NCI-H226 (cell line): ENCODE measurements at places on chromosomes 11 and 22.

DNA sequence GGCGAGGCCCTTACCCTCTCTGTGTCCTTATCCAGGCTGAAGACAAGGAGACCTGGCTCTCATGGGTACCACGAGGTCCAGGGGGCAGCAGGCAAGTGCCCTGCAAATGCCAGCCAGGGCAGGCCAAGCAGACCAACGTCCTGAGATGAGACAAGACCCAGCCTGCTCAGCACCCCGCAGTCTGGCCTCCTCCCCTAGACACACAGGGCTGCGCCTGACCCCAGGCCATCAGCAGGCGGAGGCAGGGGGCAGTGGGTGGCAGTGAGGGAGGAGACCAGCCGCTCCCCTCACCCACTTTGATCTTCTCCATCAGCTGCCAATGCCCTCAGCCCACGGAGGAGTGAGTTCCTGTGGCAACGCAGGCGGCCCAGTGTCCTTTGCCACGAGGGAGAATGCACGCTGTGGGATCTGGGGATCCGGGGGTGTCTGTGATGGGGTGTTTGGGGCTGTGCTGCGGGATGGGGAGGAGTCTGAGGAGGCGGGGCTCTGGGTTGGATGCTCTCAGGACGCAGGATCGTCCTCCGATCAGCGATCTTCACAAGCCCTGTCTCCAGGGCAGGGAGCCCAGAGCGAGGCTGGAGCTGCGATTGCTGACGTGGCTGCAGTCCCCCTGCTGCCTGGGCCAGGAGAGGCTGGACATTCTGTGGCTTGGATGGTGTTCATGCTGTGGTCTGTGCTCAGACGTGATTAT, 30.5 kb upstream of the PPARA start:
- no peak for DNase-seq

GRCh38 chr11:116697639-116698038, 75.1 kb downstream of the BUD13 start:
- DNase-seq: no peak

- DNase-seq: no peak
Observed at GRCh38 chr11:44905131-44905866, 45.4 kb downstream of the TP53I11 start.

DNA sequence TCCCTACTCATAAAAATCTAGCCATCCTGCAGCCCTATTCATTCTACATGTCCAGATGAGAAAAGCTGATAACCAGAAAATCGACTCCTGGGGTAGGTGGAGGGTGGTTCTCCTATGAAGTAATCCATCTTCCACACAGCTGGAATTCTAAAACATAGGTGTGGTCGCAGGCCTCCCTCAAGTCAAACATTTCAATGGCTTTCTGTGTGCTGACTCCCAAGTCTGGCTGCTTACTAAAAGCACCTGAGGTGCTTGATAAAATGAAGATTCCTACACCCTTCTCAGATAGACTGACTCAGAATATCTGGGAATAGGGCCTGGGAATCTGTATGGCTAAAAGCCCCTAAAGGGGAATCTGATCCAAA, 26.1 kb downstream of the IRAG1 start:
- DNase-seq: peak; percentile 53

- DNase-seq: no peak
Observed at GRCh38 chr11:14374922-14375830, 16.2 kb upstream of the RRAS2 start.

GRCh38 chr11:26947904-26948639, 45.8 kb upstream of the FIBIN start:
- peak; percentile 15 for DNase-seq

- DNase-seq: no peak
Observed at GRCh38 chr11:124172101-124172500, 11.0 kb upstream of the OR10D3 start.

DNA sequence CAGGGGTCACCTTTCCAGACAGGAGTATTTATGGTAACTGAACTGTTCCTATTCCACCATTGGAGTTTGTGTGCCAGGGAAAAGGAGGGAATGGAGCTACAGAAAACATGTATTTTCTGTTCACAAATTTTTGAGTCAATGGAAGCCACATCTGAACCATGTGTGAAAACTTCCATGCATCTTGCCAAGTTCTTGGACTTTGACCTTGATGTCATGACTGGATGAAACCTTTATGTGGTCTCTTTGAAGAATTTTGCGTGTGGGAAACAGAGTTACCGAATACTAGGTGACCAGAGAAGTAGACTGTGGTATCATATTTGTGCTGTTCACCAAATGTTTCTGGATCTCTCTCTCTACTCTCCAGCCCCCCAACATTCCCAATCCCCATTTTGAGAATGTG, 104.8 kb downstream of the CD44 start:
- DNase-seq: no peak

GRCh38 chr11:8959546-8960166, 4.6 kb downstream of the TMEM9B start:
- peak; percentile 60 for DNase-seq

DNA sequence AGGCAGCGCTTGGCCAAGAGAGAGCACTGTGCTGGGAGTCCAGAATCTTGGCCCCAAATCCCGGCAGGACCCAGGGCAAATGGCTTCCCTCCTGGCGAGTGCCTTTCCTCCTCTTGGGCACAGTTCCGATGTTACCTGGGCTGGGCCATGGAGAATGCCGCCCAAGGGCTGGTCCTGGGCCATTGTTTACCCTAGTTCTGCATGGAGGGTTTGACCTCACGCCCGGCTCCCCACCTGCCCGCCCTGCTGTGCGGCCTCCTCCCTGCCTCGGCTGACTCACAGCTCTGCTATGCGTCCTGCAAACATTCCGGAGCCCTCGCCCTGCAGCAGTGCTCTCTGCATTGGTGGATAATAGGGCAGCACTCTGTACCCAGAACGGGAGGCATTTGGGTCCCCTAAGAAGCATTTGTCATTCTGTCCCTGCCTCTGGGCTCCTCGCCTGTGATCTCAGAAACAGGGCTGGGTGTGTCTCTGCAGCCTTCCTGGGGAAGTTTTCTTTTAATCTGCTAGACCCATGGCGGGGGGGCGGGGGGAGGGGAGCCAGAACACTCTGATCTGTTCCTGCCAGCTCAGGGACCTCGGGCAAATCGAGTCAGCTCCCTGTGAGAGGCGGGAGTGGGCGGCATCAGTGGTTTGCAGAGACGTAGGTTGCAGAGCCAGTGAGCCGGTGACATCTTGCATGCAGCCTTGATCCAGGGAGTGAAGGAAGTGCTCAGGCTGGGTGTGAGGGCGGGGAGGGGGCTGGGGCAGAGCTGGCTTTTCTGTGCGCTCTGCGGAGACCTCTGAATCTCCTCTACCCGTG, 32.9 kb upstream of the SMIM38 start:
- peak; percentile 96 for DNase-seq

DNA sequence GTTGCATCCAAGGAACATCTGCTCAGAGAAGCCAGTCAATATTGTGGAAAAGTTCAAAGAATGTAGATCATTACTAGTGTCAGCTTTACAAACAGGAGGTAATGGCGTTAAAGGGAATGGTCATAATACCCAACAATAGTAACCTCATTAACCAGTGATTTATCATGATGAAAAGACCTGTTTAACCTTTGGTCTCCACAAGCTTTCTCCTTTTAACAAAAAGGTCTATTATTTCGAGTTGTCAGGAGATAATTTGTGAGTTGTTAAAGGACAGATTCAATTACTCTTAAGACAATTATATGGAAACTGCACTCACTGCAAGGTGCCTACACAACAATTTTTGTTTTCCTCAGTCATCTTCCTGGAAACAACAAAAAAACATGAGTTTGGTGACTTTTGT, 73.8 kb upstream of the HTATIP2 start:
- no peak for DNase-seq

GRCh38 chr11:125376117-125376516, 119.9 kb downstream of the FEZ1 start:
- no peak for DNase-seq

- no peak for DNase-seq
Observed at GRCh38 chr11:95145430-95146060, 55.9 kb downstream of the ENDOD1 start.

DNA sequence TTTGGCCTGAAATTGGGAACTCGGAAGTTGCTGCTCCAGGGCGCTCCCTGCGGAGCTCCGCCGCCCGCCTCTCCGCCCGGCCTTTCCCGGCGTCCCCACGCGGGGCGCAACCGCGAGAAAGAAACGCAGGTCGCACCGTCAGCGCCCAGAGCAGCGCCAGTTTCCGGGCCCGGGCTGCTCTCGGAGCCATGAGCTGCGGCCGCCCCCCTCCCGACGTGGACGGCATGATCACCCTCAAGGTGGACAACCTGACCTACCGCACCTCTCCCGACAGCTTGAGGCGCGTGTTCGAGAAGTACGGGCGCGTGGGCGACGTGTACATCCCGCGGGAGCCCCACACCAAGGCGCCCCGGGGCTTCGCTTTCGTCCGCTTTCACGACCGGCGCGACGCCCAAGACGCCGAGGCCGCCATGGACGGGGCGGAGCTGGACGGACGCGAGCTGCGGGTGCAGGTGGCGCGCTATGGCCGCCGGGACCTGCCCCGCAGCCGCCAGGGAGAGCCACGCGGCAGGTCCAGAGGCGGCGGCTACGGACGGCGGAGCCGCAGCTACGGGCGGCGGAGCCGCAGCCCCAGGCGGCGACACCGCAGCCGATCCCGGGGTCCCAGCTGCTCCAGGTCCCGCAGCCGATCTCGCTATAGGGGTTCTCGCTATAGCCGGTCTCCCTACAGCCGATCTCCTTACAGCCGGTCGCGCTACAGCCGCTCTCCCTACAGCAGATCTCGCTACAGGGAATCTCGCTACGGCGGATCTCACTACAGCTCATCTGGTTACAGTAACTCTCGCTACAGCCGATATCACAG, 521 bp downstream of the SRSF8 start:
- DNase-seq: peak; percentile 65

- DNase-seq: no peak
Observed at GRCh38 chr11:61487342-61488025, 21.1 kb upstream of the LRRC10B start.

DNA sequence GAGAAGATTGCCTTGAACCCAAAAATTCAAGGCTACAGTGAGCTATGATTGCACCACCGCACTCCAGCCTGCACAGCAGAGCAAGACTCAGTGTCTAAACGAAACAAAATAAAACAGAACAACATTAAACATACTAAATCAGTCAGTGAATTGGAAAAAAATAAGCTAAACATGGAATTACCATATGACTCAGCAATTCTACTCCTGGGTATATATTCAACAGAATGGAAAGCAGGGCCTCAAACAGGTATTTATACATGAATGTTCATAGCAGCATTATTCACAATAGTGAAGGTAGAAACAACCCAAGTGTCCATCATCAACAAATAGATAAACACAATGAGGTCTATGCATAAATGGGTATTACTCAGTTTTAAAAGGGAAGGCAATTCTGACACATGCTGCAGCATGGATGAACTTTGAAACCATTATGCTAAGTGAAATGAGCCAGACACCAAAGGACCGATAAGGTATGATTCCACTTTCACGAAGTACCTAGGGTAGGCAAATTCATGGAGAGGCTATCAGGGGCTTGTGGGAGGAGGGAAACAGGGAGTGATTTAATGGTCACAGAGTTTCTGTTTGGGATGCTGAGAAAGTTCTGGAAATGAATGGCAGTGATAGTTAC, 15.5 kb downstream of the NTM start:
- DNase-seq: no peak

DNA sequence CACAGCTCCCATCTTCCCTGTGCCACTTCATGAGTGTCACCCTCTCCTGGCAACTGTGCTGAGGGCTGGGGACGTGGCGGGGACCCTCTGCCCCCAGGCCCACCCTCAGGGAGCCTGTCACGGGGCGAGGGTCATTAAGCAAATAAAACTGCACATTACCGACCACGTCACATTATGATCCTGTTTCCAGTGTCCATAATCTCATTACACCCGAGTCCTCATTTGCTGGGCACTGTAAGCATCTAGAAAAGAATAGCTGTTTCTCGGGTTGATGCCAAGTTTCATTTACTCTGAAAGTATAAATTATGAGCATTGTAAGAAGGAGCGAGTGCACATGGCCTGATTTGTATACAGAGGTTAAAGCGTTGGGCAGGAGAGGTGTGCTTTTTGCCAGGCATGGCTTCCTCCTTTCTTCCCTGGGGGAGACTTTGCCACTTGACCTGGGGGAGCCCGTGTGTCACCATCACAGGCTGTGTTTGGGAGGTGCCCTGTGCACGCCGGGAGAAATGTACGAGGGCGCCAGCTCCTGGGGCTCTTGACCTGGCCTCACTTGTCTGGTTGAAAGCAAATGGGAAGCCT, 50.5 kb downstream of the LRP5 start:
- DNase-seq: no peak

DNA sequence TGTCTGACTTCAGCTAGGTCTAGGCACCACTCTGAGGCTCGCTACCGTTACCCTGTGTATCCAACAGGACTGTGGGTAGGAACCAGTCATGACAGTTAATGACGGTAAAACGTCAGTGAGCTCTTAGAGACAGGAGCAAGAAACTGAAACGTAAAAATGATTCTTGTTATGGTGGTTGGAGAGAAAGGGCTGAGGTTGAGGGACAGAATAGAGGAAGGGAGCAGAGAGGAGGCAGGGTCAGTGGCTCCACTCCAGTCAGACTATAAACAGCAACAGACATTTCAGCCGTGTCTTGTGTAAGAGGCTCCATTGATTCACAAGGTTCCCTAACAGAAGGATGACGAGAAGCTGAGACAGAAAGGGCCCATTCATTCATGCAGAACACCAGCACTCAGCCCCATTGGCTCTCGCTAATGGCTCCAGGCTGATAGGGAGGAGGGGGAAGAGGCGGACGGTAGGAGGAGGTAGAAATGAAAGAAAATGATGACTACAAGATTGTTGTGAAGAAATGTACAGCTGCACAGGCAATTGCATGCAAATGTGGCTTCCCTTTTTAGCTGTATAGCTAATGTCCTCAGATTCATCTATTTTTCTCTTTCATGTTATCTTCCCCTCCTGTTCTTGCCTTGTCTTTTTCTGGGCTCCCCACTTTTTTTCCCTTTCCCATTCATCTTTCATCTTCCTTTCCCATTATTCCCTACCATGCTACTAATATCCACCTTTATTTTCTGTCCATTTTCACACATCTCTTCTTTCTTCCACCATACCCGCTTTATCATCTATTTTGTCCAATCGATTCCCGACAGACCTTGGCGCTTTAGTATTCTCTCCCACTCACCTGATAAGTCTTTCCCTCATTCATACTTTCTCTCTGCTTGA, 34.3 kb downstream of the ETS1 start:
- DNase-seq: no peak

GRCh38 chr11:59791639-59792038, 18.9 kb downstream of the MRPL16 start:
- no peak for DNase-seq

DNA sequence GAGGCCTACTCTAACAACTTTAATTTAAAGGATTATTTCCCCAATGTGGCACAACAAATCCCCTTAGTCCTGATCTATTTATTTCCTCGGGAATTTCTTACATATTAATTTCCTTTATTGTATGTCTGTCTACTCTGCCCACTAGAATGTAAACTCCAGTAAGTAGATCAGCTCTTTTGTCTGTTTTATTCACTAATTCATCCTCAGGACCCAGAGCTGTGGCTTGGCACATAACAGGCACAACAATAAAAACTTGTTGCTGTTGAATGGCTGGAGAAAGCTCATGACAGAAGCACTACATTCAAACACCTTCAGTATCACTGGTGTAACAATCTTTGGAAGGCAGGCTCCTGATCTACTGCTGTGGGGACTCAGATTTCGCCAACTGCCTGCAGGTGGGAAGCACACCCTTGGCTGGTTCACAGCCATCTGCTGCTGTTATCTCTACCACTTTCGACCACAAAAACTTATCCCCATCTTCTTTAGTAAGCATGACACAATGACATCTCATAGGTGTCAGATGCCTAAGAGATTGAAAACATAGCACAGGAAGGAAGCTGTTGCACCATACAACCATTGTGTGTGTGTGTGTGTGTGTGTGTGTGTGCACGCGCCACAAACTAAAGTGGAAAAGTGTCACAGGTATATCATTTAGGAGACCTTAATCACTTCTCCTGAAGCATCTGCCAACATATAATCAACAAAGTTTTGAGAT, 11.9 kb downstream of the HIRA start:
- DNase-seq: no peak
